Stimulated activated CD8-positive, alpha-beta memory T cell treated with anti-CD3 and anti-CD28 coated beads, Interleukin-4, amount 100 ng/mL, for 1 hour (primary cell): ENCODE measurements at places on chromosomes 11 and 22.

- no peak for DNase-seq
Measured at GRCh38 chr11:57288771-57289579, 35.8 kb downstream of the TNKS1BP1 start.

DNA sequence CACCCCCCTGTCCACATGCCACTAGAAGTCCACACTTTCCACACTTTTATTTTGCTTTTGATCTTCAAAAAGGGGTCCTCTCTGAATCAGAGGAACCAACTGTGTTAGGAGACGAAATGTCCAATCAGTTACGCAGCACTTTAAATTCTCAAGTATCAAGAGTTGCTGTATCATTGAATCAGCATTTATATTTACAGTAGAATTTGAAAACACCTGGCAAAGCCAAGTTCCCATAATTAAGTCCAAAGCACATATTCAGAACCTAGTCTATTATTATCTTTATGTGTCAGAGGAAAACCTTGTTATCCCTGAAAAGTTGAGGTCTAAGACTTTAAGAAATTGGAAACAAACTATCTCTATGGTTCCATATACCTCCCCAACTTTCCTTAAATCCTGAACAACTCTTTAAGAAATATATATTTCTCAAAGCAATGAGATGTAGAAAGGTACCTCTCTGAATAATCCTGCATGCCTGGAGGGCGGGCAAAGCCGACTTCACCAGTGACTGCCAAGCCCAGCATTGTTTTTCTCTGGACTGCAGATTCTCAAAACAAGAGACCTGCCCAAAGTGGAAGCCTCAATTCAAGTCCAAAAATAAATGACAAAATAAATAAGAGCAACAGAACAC is 75.9 kb upstream of the ARFGAP3 start:
- no peak for DNase-seq

- no peak for DNase-seq
Measured at GRCh38 chr22:46854125-46854870, 91.8 kb downstream of the TBC1D22A start.

DNA sequence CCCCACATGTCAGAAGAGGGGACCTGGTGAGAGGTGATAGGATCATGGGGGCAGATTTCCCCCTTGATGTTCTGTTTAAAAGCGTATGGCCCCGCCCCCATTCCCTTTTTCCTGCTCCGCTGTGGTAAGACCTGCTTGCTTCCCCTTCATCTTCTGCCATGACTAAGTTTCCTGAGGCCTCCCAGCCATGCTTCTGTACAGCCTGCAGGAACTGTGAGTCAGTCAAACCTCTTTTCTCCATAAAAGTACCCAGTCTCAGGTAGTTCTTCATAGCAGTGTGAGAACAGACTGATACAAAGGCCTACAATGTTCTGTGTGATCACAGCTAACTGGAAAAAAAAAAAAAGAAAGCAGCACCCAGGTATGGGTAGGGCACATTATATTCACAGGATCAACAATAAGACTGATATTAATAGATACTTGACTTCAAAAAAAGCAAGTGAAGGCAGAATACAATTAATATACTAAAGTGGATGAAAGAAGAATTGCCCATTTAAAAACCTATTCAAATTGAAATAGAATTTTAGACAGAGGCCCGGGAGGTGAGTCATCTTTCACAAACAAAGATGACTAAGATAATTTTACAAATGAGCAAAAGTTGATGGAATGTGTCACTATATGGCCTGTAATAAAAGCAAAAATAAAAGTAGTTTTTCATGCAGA is 1.7 kb upstream of the OR52K1 start:
- DNase-seq: no peak

DNA sequence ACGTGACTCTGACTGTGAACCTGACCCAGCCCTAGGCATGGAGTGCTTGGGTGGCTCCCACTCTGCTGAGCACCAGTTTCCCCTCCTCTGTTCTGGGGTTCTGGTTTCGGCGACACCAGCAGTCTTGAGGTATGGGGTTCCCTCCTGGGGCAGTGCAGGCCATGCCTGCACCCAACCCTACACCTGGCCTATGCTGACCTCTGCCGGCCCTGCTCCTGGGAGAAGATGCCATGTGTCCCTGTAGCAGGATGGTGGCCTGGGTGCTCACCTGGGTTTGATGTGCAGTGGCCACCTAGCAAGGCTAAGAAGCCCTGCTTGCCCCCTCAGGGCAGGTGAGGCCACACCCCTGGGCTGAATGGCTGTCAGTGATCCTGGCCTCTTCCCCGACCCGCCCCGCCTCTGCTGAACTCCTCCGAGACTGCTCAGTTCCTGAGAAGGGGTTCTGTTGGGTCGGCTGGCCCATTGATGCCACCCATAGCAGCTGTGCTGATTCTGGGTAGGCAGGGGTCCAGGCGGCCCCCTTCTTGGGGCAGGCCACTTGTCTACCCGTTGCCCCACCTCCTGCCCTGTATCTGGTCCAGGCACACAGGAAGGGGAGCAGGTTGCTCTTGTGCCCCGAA is 2.4 kb downstream of the ZDHHC8 start:
- no peak for DNase-seq

DNA sequence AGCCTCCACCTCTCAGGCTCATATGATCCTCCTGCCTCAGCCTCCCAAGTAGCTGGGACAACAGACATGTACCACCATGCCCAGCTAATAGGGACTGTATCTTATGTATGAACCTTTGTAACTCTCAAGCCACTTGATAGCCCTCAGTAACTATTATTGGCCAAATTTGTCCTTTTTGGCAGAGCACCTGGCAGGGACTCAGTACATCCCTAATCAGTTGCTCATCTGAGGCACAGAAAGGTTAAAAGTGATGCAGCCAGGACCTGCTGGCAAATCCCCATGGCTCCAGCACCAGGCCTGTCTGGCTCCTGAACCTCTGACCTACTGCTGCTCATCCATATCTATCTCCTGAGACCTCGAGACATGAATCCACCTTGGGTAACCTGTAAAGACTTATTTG is 21.1 kb upstream of the XBP1 start:
- no peak for DNase-seq

- DNase-seq: no peak
Measured at GRCh38 chr11:6979365-6979764, 40.8 kb downstream of the ZNF214 start.

- DNase-seq: no peak
Measured at GRCh38 chr22:23075525-23076216, 5.4 kb downstream of the GNAZ start.

GRCh38 chr11:102005306-102005705 is 41.9 kb upstream of the CFAP300 start:
- DNase-seq: no peak

DNA sequence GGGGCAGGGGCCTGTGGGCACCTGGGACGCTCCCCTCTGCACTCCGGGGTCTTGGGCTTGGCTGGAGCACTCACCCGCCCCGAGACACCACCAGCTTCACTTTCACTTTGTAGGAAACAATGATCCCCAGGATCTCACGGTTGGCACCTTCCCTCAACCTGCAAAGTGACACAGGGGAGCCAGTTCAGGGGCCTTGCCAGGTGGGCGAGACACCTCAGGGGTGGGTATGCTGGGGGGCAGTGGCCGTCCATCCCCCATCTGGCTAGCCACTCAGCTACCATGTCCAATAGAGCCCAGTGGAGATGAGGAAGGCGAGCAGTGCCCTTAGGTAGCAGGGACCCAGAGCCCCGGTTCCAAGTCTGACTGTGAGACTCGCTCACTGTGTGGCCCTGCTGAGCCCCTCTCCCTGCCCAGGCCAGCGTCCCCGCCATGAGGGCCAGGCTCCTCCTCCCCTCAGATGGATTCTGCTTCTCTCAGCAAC is 32.3 kb downstream of the TPBGL start:
- no peak for DNase-seq

GRCh38 chr11:102927624-102927990 is 27.9 kb downstream of the MMP13 start:
- no peak for DNase-seq

DNA sequence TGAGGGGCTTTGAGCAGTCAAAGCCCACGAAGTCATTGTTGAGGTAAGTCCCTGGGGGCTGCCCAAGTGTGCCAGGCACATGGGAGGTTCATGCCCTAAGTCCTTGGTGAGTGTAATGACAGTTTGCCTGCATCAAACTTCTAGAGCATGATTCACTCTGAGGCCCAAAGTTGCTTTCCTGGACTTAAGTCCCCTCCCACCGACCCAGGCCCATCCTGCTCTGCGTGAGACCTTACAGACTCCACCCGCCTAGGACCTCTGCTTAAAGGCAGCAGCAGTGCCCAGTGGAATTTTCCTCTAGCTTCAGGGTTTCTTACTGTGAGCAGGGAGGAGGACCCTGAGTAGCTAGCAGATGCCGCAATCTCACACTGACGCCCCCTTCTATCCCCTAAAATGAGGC is 5.7 kb upstream of the PVALB start:
- no peak for DNase-seq

DNA sequence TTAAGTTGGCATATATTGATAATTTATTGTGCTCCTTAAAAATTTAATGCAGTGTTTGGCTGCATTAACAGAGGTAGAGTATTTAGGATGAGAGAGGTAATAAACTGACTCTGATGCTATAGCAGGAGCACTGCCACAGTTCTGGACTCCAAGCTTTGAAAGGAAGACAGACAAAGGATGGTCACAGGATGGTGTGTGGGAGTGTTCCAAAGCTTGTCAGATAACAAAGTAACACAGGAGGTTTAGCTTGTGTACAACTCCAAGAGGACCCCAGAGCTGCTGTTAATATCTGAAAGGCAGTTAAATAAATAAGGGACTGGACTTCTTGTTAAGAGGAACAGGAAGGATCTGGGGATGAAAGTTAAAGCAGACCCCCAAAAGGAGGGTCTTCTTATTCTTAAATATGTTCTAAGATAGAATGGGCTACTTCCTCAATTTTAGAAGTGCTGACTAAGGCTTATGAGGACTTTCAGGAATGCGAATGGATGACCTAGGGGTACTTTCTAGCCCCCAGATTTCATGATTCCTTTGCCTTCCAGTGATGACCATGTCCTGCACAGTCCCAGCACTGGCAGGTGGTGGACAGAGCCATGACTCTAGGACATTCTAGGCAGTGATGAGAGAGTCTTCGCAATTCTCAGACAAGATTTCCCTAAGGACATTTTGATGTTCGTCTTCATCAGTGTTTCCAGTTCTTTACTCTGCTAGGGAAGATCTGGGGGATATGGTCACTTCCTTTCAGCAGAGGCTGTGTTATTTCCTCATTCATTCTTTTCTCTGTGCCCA is 149.1 kb upstream of the RASSF10 start:
- DNase-seq: no peak

DNA sequence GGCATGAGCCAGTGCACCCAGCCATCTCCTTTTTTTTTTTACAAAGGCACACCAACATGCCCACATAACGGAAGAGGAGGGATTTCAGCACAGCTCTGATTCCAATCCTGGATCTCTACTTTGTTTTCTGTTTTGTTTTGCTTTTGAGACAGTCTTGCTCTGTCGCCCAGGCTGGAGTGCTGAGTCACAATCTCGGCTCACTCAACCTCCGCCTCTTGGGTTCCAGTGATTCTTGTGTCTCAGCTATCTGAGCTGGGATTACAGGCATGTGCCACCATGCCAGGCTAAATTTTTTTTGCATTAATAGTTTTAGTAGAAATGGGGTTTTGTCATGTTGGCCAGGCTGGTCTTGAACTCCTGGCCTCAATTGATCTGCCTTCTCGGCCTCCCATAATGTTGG is 28.1 kb downstream of the VSTM5 start:
- DNase-seq: no peak

DNA sequence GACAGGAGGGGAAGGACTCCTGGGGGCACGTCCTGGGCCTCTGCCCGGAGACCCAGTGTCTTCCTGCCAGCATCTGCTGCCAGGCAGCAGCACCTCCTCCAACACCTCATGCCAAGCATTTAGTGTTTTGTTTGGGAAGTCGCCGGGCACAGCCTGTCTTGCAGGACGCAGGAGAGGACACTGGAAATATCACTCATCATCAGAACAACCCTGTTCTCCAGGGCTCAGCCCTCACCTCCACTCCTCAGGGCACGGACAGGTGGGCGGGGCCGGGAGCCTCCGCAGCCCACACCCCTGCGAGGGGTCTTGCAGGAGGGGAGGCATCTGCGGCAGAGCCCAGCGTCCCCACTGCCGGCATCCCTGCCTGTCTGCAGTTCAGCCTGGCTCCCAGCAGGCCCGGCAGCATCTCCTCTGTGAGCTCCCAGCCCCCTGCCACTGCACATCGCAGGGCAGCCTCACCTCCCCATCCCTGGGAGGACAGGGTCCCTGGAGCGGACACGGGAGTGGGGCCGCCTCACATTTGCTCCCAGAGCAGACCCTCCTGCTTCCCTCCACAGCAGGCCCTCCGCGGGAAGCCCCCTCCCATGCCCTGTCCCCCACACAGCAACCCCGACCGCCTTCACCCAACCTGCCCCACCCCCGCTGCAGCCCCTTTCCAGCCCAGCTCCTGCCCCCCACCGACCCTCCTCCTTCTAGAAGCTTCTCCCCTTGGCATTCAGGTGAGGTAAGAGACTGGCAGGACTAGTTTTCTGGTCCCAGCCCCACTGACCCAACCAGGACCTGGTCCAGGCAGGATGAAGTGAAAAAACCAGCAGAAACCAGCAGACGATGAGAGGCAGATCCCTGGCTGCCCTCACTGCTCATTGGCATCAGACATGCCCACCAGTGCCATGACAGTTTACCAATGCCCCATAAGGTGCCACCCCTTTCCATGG is 72.7 kb downstream of the BRD1 start:
- no peak for DNase-seq

GRCh38 chr11:46410021-46410420 is 18.4 kb upstream of the CHRM4 start:
- DNase-seq: no peak

GRCh38 chr11:19316434-19316833 is 75.7 kb upstream of the E2F8 start:
- no peak for DNase-seq

DNA sequence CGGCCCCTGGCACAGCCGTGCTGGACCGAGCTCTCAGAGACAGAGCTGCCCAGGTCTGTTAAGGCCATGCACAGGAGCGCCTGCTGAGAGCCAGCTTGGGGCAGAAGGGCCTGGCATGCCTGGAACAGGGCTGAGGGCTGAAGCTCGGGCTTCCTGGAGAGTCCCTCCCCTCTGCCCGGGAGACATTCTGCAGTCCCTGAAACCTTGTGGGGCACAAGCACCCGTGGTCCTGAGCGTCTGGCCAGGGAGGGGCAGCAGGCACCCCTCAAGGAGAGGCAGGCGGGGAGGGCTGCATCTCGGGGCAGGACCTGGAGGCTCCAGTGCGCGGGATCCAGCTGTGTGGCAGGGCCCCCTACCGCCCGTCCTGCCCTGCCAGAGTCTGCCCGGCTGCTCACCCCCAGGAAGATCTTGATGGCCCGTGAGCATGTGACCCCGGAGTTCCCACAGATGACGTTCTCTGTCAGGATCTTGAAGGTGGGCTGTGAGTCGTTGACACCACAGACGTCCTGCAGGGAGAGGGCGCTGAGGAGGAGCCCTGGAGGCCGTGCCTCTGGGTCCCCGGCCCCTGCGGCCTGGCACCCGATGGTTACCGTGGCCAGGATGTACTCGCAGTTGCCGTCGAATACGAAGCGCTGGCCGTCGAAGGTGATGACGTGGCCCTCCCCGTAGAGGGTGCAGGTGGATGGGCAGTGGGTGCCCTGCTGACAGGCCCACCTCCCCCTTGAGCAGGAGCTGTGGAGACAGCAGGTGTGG is 10.9 kb downstream of the MUC6 start:
- DNase-seq: no peak
